ENCODE measurements at places on chromosomes 16 and 17.
A peak's percentile ranks its signal among the peaks of the same experiment; 100 is the strongest.

DNA sequence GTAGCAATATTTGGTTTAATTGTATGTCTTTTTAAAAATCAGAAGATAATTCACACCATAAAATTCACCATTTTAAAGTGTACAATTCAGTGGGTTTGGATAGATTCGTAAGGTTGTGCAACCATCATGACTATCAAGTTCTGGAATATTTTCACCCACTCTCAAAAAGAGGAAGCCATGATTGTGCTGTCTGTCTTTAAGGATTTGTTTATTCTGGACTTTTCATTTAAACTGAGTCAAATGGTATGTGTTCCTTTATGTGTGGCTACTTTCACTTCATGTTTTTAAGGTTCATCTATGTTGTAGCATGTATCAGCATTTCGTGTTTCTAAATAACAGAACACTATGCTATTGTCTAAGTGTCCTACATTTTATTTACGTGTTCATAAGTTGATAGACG lies 68.1 kb upstream of the CPHXL start:
- no peak for DNase-seq

- DNase-seq: no peak
These were observed 307.6 kb downstream of the ZFHX3 start for GRCh38 chr16:72740347-72740746.

GRCh38 chr17:5526821-5527598 lies 40.6 kb downstream of the MIS12 start:
- DNase-seq: no peak

DNA sequence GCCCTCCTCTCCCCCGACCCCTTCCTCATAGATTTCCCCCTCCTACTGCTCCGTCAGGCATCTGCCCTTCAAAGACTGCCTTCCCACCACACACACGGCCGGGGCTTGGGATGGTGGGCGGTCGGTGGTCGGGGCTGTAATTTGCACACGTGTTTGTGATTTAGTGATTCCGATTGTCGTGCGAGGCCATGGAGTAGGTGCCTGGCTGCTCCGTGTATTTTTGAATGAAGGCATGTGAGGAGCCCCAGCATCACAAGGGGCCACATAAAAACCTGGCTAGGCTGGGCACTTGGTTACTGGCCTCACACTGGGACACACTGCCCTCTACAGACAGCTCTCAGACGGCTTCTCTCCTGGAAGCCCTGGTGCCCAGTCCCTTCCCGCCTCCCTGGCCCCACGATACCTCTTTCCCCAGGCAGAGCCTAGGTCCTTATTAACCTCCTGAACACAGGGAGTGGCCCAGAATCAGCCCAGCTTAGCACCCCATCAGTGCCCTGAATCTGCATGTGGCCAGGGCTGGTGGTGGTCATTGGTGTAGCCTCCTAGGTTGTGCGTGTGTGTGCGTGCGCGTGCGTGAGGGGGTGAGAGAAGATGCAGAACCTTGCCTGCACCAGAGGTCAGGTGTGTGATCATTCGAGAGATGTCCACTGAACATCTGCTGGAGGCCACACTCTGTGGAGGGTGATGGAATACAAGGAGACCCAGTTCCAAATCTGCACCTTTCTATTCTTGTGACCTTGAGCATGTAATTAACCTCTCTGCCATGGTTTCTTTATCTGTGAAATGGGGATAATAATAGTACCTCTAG lies 1.3 kb upstream of the SOCS1 start:
- DNase-seq: peak; percentile 60

DNA sequence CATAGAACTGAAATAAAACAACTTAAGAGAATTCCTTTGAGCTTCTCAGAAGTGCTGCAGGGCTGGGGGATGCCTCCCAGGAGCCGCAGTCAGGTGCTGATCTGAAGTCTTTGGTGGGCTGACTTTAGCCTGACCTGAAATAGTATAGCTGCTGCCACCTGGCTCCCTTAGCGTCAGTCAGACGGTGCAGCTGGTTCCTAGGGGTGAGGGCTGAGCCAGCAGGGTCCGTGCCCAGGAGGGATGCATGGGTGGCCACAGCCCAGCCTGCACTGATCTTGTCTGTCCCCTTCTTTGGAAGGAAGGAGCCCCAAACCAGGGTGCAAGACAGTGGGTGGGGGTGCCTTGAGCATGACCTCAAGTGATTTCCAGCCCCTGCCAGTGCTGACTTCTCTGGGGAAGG lies 11.5 kb downstream of the MAPT start:
- no peak for DNase-seq

DNA sequence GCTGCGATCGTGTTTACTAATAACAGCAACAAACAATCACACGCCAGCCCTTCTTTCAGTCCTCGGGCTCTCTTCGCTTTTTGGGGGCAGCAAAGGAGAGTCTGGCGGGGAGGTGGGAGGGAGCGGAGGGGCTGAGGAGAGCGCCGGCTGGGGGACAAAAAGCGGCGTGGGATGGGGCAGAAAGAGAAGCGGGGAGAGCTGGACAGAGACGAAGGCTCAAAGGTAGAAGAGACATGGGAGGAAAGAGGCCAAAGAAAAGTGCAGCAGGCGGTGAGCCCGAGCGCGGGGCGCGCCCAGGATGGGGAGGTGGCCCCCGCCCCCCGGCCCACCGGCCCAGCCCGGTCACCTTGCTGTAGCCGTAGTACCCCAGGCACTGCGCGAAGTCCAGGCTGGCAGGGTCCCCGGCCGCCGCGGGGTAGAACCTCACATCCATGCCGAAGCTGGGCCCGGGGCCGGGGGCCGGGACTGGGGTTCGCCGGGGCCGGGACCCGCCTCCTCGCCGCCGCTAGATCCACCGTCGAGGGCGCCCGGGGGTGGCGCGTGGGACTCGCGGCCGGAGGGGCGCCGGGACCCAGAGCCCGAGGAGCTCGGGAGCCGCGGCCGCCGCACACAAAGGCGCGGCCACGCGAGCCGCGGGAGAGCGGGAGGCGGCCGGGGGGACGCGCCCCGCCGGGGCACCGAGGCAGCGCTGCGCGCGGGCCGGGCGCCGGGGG lies 496 bp downstream of the TOX3 start:
- DNase-seq: no peak

- no peak for DNase-seq
These were observed 3.6 kb downstream of the FA2H start for GRCh38 chr16:74770831-74771526.

DNA sequence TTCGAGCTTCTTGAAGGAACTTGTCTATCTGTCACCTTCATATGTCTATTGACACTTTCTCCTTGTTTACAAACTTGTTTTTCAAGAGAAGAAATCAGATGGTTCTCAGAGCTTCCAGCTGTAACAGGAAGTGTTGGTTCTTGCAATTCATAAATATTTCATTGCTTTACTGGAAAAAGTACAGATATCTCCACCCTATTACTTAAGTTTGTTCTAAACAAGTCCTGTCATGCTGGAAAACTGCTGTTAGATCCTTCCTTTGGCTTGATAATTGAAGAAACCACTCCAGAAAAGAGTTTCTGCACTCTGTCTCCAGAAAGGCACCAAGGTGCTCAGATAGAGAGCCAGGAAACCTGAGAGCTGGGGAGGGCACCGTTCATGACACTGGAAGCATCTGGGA lies 181.6 kb downstream of the DNAH9 start:
- no peak for DNase-seq

- no peak for DNase-seq
These were observed 12.0 kb downstream of the ARL4D start for GRCh38 chr17:43410557-43411368.

GRCh38 chr16:2370721-2371120 lies 30.2 kb upstream of the ABCA3 start:
- no peak for DNase-seq

DNA sequence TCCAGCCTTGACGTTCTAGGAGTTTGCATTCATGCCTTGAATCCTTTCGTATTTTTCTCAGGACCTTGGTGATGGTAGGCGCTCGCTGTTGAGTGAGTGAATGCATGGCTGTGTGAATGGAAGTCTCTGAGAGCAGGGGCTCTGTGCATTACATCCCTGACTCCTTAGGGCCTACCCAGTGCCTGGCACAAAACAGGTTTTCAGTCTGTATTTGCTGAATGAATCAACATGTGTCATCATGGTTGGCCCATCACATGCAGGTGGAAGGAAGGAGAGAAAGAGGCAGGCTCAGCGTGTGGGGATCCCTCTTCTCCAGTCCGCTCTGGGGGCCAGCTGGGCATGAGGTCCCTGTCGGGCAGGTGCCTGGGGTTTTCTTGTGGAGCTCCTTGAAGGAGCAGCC lies 8.7 kb downstream of the RAP1GAP2 start:
- DNase-seq: no peak

GRCh38 chr16:69619514-69619913 lies 53.7 kb downstream of the NFAT5 start:
- DNase-seq: no peak
